Activated CD4-positive, alpha-beta T cell treated with anti-CD3 and anti-CD28 coated beads for 24 hours (primary cell): ENCODE measurements at places on chromosomes 12 and 14.

- no peak for DNase-seq
Observed at GRCh38 chr12:6641131-6641530, 5.4 kb upstream of the LPAR5 start.

- DNase-seq = no peak
Observed at GRCh38 chr14:53742233-53742620, 214.4 kb downstream of the BMP4 start.

- DNase-seq = no peak
Observed at GRCh38 chr12:126617312-126617711, 1552.1 kb downstream of the AACS start.

DNA sequence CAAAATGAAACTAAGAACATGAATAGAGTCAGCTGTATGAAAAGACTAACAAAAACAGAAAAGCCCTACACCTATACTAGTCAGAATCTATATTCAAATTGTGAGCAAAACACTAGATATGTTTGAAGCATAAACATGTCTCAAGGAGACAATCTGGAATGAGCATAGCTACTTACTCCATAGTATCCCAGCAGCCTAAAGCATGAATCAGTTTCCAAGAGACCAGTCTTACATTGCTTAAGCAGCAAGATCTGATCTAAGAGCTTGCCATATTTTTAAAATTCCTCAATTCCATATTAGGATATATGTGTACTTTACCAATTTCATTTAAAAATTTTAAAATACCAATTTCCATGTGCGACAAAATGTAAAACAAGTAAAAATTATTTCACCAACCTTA lies 7.7 kb downstream of the CAPS2 start:
- DNase-seq = no peak

GRCh38 chr12:124295431-124296058 lies 652 bp downstream of the RFLNA start:
- no peak for DNase-seq

GRCh38 chr12:2796187-2796666 lies 1.5 kb downstream of the FKBP4 start:
- DNase-seq = no peak

GRCh38 chr12:99390707-99391106 lies 256.8 kb upstream of the GARIN6 start:
- DNase-seq = no peak

DNA sequence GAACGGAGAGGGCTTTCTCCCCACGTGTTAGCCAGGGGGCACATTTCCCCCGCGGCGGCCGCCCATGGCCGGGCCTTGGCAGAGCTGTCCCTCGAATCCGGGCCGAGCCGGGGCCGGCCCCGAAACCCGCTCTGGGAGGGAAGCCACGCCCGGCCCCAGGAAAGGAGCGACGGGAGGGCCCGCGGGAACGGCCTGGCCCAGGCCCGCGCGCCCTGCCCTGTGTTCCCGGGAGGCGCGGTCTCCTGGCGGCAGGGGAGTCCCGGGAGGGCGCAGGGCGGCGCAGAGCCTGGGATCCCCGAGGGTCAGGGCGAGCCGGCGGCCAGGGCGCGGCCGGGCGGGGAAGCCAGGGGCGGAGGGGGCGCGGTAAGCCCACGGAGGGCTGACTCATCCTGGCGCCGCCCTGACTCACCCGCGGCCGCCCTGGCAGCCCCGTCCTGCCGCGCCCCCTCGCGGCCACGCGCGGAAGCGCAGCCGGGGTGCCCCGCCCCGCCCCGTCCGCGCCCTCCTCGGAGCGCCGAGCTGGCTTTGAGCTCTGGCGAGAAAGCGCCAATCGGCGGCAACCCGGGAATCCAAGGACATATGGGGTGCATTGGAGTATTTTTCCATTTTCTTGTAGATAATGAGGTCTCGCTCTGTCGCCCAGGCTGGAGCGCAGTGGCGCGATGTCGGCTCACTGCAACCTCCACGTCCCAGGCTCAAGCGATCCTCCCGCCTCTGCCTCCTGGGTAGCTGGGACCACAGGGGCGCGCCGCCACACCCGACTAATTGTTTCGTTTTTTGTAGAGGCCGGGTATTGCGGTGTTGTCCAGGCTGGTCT lies 31.8 kb upstream of the PLEKHG6 start:
- peak; percentile 72 for DNase-seq

- DNase-seq = no peak
Observed at GRCh38 chr14:60735416-60735815, 855 bp downstream of the MNAT1 start.

GRCh38 chr12:49550693-49551252 lies 11.9 kb downstream of the KCNH3 start:
- no peak for DNase-seq

DNA sequence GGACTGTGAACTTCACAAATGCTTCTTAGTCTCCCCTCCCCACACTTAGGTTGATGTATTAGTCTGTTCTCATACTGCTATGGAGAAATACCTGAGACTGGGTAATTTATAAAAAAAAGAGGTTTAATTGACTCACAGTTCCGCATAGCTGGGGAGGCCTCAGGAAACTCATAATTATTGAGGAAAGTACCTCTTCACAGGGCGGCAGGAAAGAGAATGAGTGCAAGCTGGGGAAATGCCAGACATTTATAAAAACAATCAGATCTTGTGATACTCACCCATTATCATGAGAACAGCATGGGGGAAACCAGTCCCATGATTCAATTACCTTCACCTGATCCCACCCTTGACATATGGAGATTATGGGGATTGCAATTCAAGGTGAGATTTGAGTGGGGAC lies 178.8 kb downstream of the SLC38A4 start:
- DNase-seq = no peak

DNA sequence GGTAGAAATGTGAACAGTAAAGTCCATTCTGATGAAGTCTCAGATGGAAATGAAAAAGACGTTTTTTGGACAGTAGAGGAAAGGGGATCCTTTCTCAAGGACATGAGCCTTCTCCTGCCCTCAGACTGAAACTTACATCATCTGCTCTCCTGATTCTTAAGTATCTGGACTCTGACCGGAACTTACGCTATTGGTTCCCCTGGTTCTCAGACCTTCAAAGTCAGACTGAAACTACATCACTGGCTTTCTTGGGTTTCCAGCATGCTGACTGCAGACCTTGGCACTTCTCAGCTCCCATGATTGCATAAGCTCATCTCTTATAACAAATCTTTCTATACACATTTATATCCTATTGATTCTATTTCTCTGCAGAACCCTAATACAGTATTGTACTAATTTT lies 291.0 kb downstream of the SNAPC1 start:
- DNase-seq = no peak
